Stimulated activated CD4-positive, alpha-beta T cell treated with anti-CD3 and anti-CD28 coated beads, Interleukin-4, amount 100 ng/mL, for 24 hours (primary cell): ENCODE measurements at places on chromosomes 4 and X.

DNA sequence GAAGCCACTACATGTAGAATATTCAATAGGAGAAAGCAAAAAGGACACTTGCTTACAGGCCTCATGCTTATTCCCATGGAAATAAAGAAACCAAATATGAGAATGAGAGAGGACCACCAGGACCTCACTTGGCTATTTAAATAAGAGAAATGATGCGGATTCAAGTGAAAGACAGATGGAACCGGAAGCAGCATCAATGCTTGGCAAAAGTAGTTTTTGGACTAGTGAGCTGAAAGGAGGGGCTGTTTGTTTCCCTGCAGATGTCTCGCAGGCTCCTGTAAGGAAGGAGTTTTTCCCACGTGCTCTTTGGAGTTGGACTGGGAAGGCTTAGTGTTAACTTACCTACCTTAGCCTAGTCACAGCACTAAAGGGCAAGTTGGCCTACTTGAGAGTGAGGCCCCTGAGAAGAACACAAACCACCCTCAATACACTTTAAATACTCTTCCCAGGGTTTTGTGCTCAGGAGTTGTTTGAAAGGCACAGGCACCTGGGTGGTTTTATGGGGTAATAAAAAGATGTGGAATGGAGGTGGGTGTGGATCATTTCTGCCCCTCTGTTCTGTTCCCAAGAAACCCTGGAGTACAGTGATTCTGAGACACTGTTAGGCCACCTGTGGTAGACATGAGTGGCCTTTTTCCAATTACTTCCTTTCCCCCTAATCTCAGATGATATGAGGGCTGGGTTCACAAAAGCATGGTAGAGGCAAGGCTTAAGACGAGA, 113.3 kb upstream of the C1GALT1C1 start:
- DNase-seq: no peak

- no peak for DNase-seq
Measured at GRCh38 chr4:124201636-124202035, 510.9 kb downstream of the ANKRD50 start.

DNA sequence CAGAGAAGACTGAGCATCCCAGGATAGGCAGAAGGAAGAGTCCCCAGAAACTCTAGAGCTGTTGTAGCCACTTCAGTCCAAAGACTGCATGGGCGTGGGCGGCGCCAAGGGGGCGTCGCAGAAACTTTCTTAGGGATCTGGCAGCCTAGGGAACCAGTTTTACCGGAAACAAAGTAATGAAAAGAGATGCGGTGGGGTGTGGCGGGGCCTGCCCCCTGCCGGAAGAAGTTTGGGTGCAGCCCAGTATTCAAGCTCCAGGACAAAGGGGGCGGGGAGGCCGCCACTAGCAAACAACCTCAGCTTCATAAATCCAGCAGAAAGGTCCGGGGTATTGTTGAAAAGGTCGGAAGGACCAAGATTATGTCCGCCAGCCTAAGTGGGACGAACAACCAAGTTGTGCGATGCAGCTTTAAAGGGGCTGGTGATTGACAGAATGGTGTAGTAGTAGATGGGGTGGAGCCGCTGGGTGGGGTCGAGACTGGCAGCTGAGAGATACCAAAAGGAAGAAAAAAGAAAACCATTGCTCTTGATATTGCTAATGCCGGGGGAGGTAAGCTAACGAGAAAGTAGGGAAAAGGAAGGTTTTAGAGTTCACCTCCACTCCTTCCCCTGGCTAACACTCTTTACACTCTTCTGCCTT, 190.5 kb downstream of the RRAGB start:
- DNase-seq: peak; percentile 30

- no peak for DNase-seq
Measured at GRCh38 chr4:158161551-158162354, 11.1 kb downstream of the GASK1B start.

GRCh38 chrX:31024866-31025265, 47.0 kb downstream of the FTHL17 start:
- DNase-seq: no peak

DNA sequence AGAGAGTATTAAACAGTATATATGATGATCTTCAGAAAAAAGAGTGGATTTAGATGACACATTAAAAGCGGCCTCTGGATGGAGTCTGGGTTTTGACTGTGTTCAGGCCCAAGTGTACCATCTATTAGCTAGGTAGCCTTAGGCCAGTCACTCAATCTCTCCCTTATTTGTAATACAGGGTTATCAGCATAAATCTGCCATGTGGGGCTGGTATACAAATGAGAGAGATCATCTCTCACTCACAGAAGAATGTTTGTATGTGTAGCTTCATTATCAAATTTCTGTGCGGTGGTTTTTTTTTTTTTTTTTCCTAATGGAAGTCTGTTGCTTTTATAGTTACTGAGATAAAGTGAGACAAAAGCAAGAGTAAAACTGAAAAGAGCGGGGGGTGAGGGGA, 12.7 kb downstream of the SLC2A9 start:
- no peak for DNase-seq

DNA sequence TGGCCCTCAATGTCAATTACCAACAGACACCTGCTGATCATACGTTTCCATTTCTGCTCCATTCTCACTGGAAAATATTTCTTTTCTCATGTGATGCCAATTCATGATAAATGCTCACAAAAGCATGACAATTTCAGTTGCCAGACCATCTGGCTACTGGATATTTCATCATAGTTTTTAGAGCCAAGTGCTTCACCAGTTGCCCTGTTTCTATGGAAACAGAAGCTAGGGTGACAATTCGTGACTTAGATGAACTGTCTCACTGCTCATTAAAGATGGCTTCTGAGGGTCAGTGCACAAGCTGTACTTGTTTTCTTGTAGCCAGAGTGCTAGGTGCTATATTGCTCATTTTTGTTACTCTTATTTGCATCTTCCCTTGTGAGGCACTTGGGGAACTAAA, 184.9 kb downstream of the COMMD8 start:
- no peak for DNase-seq

DNA sequence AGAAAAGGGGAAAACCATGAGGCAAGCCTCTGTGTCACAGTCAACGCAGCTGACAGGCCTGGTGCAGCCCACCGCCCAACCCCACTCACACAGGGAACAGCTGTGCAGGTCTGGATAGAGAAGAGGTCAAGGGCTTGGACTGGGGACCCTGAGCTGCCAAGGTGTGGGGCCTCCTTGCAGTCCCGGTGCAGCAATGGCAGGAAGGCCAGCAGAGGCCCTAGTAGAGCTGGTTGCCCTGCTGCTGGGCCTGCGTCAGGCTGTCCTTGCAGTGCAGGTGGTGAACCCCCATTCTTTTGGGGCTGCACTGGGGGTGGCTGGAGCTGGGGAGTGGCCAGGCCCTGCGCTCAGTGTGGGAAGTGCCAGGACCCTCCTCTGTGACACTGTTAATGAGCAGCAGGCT, 482.0 kb downstream of the SMARCA1 start:
- DNase-seq: no peak

GRCh38 chrX:15678339-15678738, 13.7 kb upstream of the CLTRN start:
- no peak for DNase-seq

- no peak for DNase-seq
Measured at GRCh38 chrX:148567229-148567628, 66.8 kb downstream of the AFF2 start.

DNA sequence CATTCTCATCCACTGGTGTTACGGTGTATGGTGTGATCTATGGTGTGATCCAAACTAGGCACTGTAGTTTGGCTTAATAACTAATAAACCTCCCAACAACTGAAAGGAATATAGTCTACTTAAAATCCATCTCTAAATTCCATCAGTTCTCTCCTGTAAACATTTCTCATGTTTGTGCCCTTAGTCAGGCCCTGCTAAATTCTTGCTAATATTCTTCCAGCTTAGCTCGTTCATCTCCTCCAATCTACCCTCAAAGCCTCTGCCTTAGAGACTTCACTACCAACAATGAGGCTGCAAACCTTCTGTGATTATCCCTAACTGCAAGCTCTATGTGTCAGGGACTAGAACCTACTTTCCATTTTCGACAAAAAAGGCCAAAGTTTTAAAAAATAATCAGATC, 28.1 kb downstream of the ZAR1 start:
- no peak for DNase-seq

GRCh38 chr4:48093991-48094416, 40.0 kb downstream of the TXK start:
- peak; percentile 55 for DNase-seq
